ENCODE measurements at places on chromosomes 7 and 10. TPM values are rescaled to one million over a fixed set of nuclear protein-coding genes. Genes with fewer than 3 reads are reported as not detected.

Gene ZNF107
- total RNA-seq, result 2.9 TPM

Gene CALHM1
- total RNA-seq, result not detected

Gene BEND7
- total RNA-seq, result 3.1 TPM

Gene SUN3
- total RNA-seq, result 17.0 TPM

GRCh38 chr10:75508239-75508813 lies 76.9 kb downstream of the LRMDA start:
- no peak overlapping the region for H3K4me3 ChIP-seq
- no peaks in the 10 kb centered on the region for H3K27me3 ChIP-seq
- H3K27ac ChIP-seq, result no peak overlapping the region
- no peaks in the 10 kb centered on the region for H3K36me3 ChIP-seq

DNA sequence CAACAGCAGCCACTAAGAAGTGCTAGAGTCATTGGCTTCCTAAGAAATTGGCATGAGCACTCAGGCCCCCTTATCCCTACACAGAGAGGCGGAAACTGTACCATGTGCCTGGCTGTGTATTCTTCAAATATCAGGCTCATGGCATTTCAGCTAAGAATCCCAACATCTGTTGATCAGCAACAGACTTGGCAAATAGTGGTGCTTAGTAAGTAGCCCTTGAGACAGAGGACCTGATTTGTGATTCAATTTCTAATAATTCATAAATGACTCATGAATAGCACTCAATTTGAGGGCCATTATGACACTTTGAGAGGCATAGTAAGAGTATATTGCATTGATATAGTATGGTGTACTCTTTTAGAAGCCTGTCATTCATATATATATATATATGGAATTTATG lies 309.1 kb downstream of the LRMDA start:
- H3K27me3 ChIP-seq, result no peaks in the 10 kb centered on the region
- H3K36me3 ChIP-seq, result no peaks in the 10 kb centered on the region
- no peak for DNase-seq
- H3K4me3 ChIP-seq, result no peak overlapping the region
- no peaks in the 10 kb centered on the region for H3K4me1 ChIP-seq

GRCh38 chr10:22683140-22683389 lies 31.3 kb downstream of the PIP4K2A start:
- no peak overlapping the region for H3K4me3 ChIP-seq
- no peak overlapping the region for H3K27ac ChIP-seq
- H3K36me3 ChIP-seq, result no peaks in the 10 kb centered on the region
- H3K4me1 ChIP-seq, result peaks cover 24% of the 10 kb centered on the region
- H3K27me3 ChIP-seq, result no peaks in the 10 kb centered on the region

DNA sequence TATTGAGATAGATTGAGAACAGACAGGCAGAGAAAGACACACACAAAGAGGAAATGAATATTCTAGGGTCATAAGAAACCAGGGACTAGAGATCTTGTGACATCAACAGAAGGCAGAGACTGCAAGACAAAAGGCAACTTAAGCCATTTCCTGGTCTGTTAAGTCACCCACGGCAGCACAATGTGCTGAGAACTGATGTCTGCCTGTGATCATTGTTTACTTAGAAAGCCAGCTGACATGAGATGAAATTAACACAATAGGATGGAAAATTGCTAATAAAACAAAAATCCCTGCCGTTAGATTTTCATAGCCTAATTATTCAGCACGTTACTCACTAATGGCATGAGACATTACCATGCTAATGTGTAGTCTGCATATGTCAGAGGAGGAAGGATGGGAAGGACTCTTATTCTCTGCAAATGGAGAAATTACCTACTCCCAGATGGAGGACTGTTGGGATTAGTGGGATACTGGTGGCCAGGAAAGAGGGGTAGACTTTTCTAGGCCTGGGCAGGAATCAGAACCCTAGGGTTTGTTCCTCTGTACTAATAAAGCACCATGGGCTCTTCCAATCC lies 191.3 kb upstream of the PODXL start:
- H3K36me3 ChIP-seq, result no peaks in the 10 kb centered on the region
- H3K4me1 ChIP-seq, result no peaks in the 10 kb centered on the region
- no peak for DNase-seq
- H3K27ac ChIP-seq, result no peak overlapping the region

DNA sequence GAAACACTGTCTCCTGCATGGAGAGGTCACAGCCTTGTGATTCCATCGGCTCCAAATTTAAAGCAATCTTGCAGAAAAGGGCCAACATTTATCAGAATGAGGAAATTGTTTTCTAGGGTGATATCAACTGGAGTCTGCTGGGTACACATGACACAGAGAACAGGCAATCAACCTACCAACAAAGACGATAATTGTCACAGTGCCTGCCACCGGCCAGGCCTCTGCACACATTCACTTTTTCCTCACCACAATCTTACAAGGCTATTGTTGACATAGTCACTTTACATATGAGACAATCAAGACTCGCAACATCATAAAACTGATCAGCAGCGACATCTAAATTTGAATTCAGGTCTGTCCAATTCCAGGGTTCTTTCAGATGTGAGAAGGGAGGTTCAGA lies 189.4 kb downstream of the KCNMA1 start:
- no peaks in the 10 kb centered on the region for H3K27me3 ChIP-seq
- no peak for DNase-seq
- no peaks in the 10 kb centered on the region for H3K36me3 ChIP-seq
- no peak overlapping the region for H3K27ac ChIP-seq
- H3K4me1 ChIP-seq, result no peaks in the 10 kb centered on the region

- no peak for DNase-seq
- H3K4me3 ChIP-seq, result no peak overlapping the region
- H3K36me3 ChIP-seq, result no peaks in the 10 kb centered on the region
- H3K27me3 ChIP-seq, result no peaks in the 10 kb centered on the region
- no peaks in the 10 kb centered on the region for H3K4me1 ChIP-seq
- no peak overlapping the region for H3K27ac ChIP-seq
Observed at GRCh38 chr7:151993977-151994676, 31.3 kb upstream of the GALNT11 start.

GRCh38 chr10:11865561-11865960 lies 42.4 kb downstream of the PROSER2 start:
- H3K4me3 ChIP-seq, result no peak overlapping the region
- no peaks in the 10 kb centered on the region for H3K4me1 ChIP-seq
- H3K27ac ChIP-seq, result no peak overlapping the region
- no peak for DNase-seq

- no peaks in the 10 kb centered on the region for H3K36me3 ChIP-seq
- no peak for DNase-seq
- H3K4me3 ChIP-seq, result no peak overlapping the region
- H3K4me1 ChIP-seq, result no peaks in the 10 kb centered on the region
- 0 out of 2 replicates have a peak, but pooled peaks cover 3% of the 10 kb centered on the region for H3K27me3 ChIP-seq
- H3K27ac ChIP-seq, result no peak overlapping the region
Observed at GRCh38 chr10:128160297-128160711, 34.1 kb upstream of the MKI67 start.

DNA sequence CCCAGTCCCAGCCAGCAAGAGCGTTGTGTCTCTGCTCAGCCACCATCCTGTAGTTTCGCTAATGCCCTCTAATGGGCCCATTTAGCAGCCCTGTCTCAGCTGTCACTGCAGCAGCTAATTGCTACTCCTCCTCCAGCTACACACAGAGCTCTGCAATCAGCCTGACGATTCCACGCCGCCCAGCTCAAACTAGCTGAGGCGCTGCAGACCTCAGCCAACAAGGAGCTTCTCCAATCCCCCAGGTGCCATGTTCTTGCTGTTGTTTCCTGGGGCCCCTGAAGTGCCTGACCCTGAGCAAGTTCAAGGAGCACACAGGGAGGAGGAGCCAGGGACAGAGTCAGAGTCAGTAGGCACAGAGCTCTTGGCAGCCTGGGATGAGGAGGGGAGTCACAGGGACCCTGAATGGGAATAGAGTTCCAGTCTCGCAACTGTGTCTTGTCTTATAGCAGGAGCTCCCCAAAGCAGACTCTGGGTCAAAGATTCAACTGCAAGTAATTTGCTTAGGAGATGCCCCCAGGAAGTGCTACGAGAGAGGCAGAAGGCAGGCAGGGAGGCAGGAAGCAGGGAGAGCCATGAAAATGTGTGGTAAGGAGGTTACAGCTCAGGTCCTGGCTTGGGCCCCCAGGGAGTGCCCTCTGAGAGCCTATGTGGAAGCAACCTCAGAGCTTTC lies 135.8 kb upstream of the UNC5B start:
- DNase-seq, result peak; percentile 36
- H3K36me3 ChIP-seq, result no peaks in the 10 kb centered on the region
- no peaks in the 10 kb centered on the region for H3K4me1 ChIP-seq
- H3K27ac ChIP-seq, result no peak overlapping the region
- H3K4me3 ChIP-seq, result no peak overlapping the region
- peaks cover 13% of the 10 kb centered on the region for H3K27me3 ChIP-seq

- H3K36me3 ChIP-seq, result no peaks in the 10 kb centered on the region
- no peak overlapping the region for H3K4me3 ChIP-seq
- H3K27ac ChIP-seq, result no peak overlapping the region
- peak; percentile 18 for DNase-seq
- no peaks in the 10 kb centered on the region for H3K27me3 ChIP-seq
- no peaks in the 10 kb centered on the region for H3K4me1 ChIP-seq
Observed at GRCh38 chr7:19621740-19622139, 87.1 kb downstream of the POLR1F start.

GRCh38 chr10:132516771-132517725 lies 20.5 kb upstream of the INPP5A start:
- peak overlapping the region; percentile 21 for H3K4me3 ChIP-seq
- no peaks in the 10 kb centered on the region for H3K36me3 ChIP-seq
- peak overlapping the region; percentile 85 for H3K27ac ChIP-seq
- peak; percentile 98 for DNase-seq
- H3K4me1 ChIP-seq, result peaks cover 48% of the 10 kb centered on the region
- H3K27me3 ChIP-seq, result no peaks in the 10 kb centered on the region

- no peaks in the 10 kb centered on the region for H3K27me3 ChIP-seq
- DNase-seq, result no peak
- peaks cover 96% of the 10 kb centered on the region for H3K36me3 ChIP-seq
- H3K4me3 ChIP-seq, result no peak overlapping the region
- H3K4me1 ChIP-seq, result no peaks in the 10 kb centered on the region
- no peak overlapping the region for H3K27ac ChIP-seq
Observed at GRCh38 chr10:32929634-32930033, 28.4 kb downstream of the ITGB1 start.

DNA sequence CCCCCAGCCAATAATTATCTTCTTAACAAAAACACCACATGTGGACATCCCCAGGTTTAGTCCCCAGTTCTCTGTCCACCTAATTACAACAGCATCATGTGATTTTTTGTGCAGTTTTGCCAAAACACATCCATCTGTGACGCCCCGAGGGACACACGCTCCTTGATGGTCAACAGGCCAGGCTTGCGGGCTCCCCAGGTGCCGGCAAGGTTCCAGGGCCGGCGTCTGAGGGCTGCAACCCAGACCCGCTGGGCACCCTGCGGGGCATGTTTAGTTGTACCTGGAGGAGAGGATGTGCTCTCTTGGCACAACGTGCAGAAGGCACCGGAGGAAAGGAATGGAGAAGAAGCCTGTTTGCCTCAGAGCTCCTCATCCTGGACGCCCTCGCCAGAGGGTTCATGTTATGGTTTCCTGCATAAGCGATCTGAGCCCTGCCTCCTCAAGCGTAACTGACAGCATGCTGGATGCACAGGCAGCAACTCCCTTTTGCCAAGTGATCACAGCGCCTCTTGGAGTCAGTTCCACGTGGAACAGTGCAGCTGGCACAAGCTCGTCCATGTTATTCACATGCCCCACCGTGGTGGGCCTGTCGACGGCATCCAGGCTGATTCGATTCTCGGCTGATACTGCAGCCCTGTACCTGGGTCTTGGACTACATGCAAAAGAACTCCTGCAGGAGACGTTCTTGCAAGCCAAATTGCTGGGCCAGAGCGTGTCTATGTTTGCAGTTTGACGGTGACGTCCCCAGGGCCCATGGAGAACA lies 41.6 kb downstream of the JAKMIP3 start:
- H3K27me3 ChIP-seq, result no peaks in the 10 kb centered on the region
- peak; percentile 32 for DNase-seq
- H3K27ac ChIP-seq, result no peak overlapping the region
- H3K4me1 ChIP-seq, result no peaks in the 10 kb centered on the region
- no peaks in the 10 kb centered on the region for H3K36me3 ChIP-seq

DNA sequence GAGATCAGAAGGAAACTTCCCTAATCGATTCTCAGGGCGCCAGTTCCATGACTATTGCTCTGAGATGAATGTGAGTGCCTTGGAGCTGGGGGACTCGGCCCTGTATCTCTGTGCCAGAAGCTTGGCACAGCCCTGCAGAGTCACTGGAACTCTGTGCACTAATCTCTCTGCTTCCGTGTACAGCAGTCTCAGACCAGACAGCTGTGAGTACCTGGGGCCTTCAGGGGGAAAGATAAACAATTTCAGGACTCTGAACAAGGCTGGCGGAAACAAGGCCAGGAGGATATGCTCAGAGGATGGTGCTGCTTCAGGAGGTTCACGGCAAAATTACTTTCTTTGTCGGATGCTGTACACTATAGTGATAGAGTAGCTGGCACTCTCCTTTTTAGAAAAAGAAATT lies 131.7 kb upstream of the PRSS58 start:
- no peaks in the 10 kb centered on the region for H3K36me3 ChIP-seq
- H3K27me3 ChIP-seq, result no peaks in the 10 kb centered on the region
- peaks cover 9% of the 10 kb centered on the region for H3K4me1 ChIP-seq
- DNase-seq, result no peak
- no peak overlapping the region for H3K4me3 ChIP-seq

GRCh38 chr7:38123494-38123893 lies 54.6 kb upstream of the STARD3NL start:
- no peaks in the 10 kb centered on the region for H3K36me3 ChIP-seq
- no peak overlapping the region for H3K4me3 ChIP-seq
- no peaks in the 10 kb centered on the region for H3K4me1 ChIP-seq
- no peak for DNase-seq
- no peaks in the 10 kb centered on the region for H3K27me3 ChIP-seq
- no peak overlapping the region for H3K27ac ChIP-seq

GRCh38 chr10:84270708-84271107 lies 25.9 kb downstream of the RGR start:
- H3K4me1 ChIP-seq, result peaks cover 29% of the 10 kb centered on the region
- no peak overlapping the region for H3K4me3 ChIP-seq
- no peaks in the 10 kb centered on the region for H3K27me3 ChIP-seq
- H3K36me3 ChIP-seq, result no peaks in the 10 kb centered on the region
- DNase-seq, result no peak
- H3K27ac ChIP-seq, result no peak overlapping the region

GRCh38 chr7:149443523-149443922 lies 17.3 kb downstream of the ZNF777 start:
- H3K4me3 ChIP-seq, result no peak overlapping the region
- H3K36me3 ChIP-seq, result peaks cover 18% of the 10 kb centered on the region
- no peak overlapping the region for H3K27ac ChIP-seq
- H3K27me3 ChIP-seq, result no peaks in the 10 kb centered on the region
- no peak for DNase-seq

DNA sequence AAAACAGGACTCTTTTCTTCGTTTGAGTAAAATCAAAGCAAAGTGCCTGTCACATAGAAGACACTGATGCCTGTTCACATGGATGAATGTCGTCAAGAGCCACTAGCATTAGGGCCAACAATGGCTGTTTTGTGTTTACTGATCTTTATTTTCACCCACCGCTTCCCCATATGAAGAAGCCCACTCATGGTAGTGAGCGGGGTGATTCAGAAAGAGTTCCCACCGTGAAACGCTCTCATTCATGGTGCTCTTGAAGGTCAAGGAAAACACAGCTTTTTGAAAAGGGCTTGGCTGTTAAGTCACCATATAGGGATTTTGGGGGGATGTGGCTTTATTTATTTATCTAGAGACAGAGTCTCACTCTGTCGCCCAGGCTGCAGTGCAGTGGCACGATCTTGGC lies 12.5 kb downstream of the PROSER2 start:
- H3K4me3 ChIP-seq, result no peak overlapping the region
- no peaks in the 10 kb centered on the region for H3K36me3 ChIP-seq
- DNase-seq, result no peak
- no peaks in the 10 kb centered on the region for H3K27me3 ChIP-seq
